ENCODE measurements at places on chromosomes 1 and 21.

DNA sequence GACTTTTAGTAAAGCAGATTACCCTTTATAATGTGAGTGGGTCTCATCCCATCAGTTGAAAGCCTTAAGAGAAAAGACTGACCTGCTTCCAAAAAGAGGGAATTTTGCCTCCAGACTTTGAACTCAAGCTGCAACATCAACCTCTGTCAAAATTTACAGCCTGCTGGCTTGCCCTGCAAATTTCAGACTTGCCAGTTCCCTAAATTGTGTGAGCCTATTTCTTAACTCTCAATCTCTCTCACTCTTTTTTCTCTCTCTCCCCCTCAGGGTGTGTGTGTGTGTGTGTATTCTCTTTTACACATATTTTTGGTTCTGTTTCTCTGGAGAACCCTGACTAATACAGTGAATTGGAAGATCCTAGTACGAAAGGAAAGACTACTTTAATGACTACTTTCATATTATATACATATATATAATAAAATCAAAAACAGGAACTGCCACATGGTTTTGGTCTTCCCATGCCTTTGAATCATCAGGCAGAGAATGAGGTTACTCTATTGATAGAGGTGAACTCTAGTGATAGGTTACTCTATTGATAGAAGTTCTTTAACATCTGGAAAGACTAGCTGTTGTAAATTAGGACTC is 6.4 kb downstream of the OR2C3 start:
- DNase-seq = no peak

- no peak for DNase-seq
Observed at GRCh38 chr1:213176341-213176740, 125.3 kb downstream of the RPS6KC1 start.

- DNase-seq = no peak
Observed at GRCh38 chr21:44987886-44988606, 48.2 kb downstream of the SLX9 start.

DNA sequence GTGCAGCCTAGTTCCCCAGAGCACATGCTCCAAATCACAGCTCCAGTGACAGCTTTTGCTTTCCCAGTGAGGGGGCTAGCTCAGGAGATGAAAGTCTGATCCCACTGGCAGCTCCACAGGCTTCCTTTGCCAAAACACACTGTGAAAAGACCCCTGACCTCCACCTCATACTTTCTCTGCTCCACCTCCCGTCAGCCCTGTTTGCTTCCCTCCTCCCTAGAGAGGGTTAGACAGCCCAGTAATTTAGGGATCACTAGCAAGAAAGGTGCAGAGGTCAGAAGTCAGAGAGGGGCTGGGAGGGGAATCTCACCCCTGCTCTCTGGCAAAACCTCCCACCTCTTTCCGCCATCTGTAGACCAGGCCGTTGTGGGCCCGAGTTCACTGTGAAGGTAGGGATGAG is 62.8 kb downstream of the PLXNA2 start:
- no peak for DNase-seq

DNA sequence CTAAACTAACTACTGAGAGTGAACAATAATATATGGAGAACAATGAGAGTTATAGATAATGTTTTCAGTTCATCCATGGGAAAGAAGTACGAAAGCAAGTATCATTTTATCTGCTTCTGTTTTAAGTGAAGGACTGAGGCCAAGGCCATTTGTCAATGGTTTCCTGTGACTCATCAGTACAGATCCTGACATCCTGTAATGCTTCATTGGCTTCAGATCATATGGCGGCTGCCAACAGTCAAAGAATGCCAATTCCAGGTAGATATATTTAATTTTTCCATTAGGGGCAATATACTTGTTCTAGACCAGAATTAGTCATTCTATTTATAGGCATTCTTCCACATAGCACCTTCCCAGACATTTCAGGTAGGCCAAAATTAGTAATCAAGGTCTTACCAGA is 97.3 kb downstream of the USH2A start:
- no peak for DNase-seq

- DNase-seq = no peak
Observed at GRCh38 chr1:170213596-170213995, 67.8 kb downstream of the NTMT2 start.

DNA sequence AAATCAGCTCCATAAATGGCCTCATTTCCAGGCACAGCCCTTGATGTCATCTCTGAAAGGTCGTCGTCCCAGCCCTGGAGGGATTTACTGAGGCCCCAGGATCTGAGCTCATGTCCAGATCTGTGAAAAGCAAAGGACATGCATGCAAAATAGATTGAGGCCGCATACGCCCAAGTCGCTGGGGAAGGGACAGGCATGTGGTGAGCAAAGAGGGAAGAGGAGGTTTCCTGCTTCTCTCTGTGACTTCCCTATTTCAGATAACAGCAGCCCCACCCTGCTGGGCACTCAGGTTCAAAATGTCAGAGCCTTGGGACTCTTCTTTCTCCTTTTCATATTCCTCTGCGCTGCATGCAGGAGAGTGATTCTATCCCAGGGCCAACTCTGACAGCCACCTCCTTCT is 197.2 kb downstream of the ADSS2 start:
- DNase-seq = no peak

- DNase-seq = no peak
Observed at GRCh38 chr1:217138799-217139466, 415.7 kb upstream of the ESRRG start.

GRCh38 chr1:100930494-100930893 is 34.6 kb downstream of the SLC30A7 start:
- DNase-seq = no peak

DNA sequence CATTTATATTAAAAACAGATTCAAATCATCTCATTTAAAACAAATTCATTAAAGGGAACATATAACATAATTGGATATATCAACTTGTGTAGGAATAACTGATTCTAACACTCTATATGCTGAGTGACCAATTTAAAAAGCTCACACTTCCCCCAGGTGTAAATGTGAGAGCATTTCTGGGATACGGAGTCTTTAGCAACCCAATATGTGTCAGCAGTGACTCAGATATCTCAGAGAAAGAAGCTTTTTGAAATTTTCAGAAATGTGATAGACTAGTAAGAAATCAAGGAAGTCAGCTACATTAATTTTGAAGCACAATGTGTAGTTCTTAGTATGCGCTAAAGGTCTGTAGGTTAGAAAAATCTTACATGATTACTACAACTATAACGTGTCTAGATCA is 87.9 kb upstream of the SERTAD4 start:
- no peak for DNase-seq

- no peak for DNase-seq
Observed at GRCh38 chr1:48344373-48344772, 121.9 kb downstream of the SLC5A9 start.

GRCh38 chr1:236127045-236127444 is 15.3 kb upstream of the GPR137B start:
- DNase-seq = no peak

DNA sequence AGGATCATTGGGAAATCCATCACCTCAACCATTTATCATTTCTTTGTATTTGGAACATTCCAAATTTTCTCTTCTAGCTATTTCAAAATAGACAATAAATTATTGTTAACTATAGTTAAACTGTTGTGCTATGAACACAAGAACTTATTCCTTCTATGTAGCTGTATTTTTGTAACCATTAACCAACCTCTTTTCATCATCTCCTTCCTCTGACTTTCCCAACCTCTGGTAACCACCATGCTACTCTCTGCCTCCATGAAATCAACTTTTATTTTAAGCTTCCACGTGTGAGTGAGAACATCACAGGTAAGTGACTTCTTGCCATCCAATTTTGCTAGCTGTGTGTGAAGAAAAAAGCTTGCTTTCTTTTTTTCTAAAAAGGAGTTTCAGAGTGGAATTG is 418 bp downstream of the IFI44L start:
- DNase-seq = no peak
